ENCODE measurements at places on chromosomes 11 and 22.

DNA sequence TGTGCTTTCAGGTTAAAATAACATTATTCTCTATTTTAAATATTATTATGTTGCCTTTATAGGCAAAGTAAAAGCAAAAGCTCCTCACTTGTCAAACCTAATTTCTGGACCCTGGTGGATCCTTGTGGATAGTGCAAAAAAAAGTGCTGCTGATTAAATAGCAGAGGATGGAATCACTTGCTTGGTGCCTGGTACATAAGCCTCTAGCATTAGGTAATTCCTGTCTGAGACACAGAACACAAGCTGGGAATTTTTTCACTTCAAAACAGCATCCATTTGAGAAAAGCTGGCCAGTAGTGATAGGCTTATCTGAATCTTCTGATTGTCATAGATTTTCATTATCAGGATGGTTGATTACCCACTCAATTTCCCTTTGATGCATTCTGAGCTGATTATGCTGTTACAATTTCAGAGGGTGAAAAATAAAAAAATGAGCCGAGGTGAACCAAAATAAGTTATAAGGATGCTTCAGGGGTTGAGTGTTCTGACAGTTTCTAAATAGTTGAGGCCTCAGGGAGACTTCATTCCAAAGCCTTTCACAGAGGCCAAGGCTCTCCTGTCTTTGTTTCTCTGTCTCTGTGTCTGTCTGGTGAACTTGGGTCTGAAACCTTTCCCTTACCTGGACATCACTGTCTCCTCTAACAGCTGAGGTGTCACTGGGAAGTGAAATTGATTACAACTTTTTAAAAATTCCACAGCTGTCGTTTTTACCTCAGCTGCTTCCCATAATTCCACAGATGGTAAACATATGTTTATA lies 242.9 kb downstream of the NELL1 start:
- peak; percentile 6 for DNase-seq

DNA sequence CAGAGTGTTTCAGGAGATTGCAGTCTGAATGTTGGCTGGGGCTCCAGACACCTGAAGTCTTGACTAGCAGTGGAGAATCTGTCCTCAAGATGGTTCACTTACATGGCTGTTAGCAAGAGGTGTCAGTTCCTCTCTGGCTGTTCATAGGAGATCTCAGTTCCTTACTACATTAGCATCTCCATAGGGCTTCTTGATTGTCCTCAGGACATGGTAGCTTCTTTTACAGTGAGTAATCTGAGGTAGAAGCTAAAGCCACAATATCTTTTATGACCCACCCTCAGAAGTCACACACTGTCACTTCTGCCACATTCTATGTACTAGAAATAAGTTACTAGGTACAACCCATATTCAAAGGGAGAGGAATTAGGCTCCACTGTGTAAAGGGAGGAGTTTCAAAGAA lies 10.5 kb upstream of the PATL1 start:
- no peak for DNase-seq

DNA sequence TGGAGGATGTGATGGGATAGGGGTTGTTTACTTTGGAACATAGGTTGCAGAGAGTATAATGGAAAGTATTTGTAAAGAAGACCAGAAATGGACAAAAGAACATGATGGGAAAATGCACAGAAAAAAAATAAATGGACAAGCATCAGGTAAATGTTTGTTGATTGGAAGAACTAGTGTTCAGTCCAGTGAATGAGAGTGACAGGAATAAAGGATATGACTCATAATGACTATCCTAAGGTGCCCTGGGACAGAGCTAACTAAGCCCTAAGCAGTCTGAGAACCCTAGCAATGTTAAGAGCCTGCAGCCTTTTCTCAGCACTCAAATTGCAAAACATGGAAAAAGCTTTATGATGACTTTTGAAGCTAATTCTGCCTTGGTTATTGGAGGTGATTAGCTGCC lies 732.8 kb upstream of the ANO5 start:
- no peak for DNase-seq

DNA sequence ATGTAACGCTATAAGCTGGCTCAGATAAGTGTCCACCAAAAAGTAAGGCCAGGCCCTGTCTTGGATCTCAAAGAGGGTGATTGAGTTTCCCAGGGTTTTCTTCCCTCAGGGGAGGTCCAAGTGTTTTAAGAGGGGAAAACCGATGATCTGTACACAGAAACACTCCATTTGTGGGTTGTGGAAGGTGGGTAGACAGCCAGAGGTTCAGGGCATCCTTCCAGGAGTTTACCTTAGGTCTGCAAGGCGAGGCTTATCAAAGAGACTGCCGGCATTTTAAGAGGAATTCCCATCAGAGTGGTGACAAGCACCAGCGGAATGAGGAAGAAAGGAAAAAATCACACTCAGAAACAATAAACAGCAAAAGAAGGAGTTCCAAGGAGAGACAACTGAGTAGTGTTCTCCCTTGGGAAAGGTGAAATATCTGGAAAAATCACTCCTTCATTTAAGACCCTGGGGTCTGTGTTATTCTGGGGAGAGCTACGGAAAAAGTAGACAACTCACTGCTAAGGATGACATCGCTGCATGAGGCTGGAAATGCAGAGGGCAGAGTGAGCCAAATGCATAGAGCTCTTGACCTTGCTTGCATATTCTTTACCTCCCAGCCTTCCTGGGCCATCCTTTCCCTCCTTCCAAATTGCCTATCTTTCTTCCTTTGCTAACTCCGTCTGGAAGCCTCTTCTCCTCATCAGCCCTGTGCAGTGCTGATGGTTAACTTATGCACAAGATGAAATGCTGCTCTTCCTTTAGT lies 22.1 kb upstream of the MMP7 start:
- DNase-seq: peak; percentile 51

All from hepatocyte (in vitro differentiated cells).